ENCODE measurements at places on chromosomes 12 and 14. TPM values are rescaled to one million over a fixed set of nuclear protein-coding genes. Genes with fewer than 3 reads are reported as not detected.

LRRC10 gene
- not detected for total RNA-seq

GARIN6 gene
- not detected for total RNA-seq

RHEBL1 gene
- 16.1 TPM for total RNA-seq

TAS2R7 gene
- not detected for total RNA-seq

PAX9 gene
- not detected for total RNA-seq

PAPLN gene
- 0.65 TPM for total RNA-seq

TSHR gene
- total RNA-seq: not detected

DNA sequence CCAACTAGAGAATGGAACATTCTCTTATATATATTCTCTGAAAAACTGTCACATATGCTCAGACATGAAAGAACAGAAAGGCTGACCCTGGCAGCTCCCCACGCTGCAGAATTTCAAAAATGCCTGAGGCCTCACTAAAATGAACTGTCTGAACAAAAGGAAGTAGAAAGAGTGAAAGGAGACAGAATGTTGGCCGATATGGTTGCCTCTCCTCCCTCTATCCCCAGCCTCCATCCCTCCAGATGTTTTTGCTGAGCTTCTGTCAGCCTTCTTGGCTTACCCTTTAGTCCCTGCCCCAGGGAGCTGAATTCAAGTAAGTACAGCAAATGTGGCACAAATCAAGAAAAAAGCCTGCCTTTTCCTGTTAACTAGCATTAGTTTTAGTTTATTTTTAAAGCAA, 6.9 kb downstream of the SMCO2 start:
- DNase-seq: no peak

GRCh38 chr14:64062381-64063115, 209.7 kb downstream of the SYNE2 start:
- no peak for DNase-seq

GRCh38 chr14:46048127-46048526, 603.5 kb downstream of the RPL10L start:
- DNase-seq: no peak

DNA sequence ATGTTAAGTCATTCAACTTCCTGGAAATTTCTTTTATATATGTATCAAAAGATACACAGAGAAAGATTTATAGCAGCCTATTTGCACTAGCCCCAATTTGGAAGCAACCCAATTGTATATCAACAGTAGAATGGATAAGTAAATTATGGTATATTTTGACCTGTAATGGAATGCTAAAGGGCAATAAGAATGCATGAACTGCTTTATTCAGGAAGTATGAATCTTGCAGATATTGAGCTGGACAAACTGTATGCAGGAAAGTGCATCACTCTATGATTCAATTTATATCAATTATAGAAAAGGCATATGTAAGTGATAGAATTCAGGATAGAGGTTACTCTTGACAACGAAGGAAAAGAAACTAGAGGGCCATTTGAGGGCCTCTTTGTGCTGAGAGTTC, 913.1 kb upstream of the FBXO33 start:
- DNase-seq: no peak

DNA sequence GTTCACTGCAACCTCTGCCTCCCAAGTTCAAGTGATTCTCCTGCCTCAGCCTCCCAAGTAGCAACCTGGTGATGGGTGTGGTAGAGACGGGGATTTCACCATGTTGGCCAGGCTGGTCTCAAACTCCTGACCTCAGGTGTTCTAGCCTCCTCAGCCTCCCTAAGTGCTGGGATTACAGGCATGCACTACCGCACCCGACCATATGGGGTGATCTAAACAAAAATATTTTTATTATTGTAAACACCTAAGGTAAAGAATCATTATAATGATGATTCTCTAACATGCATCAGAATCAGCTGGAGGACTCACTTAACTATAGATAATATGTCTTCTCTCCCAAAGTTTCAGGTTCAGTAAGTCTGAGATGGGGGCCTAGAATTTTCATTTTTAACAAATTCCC, 96.2 kb upstream of the ALG10 start:
- no peak for DNase-seq

DNA sequence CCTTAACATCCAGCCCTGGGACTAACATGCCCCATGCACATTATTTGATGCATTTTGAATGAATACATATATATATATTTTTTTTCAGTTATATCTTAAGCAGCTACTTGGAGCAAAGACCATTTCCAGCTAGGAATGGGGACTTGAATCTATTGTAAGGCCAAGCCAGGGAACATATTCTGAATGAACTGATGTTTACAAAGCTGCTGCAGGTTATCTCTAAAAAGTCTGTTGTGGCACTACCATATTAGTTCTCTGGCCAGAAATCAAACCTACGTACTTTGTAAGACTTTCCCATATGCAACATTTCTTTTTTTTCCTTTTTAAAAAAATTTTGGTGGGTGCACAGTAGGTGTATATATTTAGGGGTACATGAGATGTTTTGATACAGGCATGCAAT, 43.4 kb downstream of the PELI2 start:
- DNase-seq: no peak

DNA sequence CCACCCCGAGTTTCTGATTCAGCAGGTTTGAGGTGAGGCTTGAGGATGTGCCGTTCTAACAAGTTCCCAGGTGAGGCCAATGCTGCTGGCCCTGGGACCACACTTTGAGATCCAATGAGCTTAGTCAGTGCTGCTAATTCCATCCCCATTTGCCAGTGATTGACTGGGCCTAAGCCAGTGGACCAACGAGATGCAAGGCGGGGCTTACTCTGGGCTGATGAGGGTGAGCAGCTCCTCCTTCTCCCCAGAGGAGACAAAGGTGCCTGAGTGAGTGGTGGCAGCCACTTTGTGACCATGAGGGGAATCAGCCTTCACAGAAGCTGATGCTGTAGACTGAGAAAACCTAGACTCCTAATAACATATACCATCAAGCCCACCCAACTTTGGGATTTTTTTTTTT, 23.1 kb upstream of the HNF1A start:
- DNase-seq: no peak
